ENCODE measurements at places on chromosomes 4 and X.
A peak's percentile ranks its signal among the peaks of the same experiment; 100 is the strongest.

GRCh38 chrX:106612393-106612763 lies 600 bp downstream of the RADX start:
- DNase-seq, result no peak

GRCh38 chr4:152607178-152607577 lies 71.3 kb upstream of the FBXW7 start:
- no peak for DNase-seq

GRCh38 chr4:142607976-142608375 lies 238.1 kb downstream of the INPP4B start:
- no peak for DNase-seq

GRCh38 chr4:146146918-146147317 lies 28.6 kb upstream of the LSM6 start:
- no peak for DNase-seq

DNA sequence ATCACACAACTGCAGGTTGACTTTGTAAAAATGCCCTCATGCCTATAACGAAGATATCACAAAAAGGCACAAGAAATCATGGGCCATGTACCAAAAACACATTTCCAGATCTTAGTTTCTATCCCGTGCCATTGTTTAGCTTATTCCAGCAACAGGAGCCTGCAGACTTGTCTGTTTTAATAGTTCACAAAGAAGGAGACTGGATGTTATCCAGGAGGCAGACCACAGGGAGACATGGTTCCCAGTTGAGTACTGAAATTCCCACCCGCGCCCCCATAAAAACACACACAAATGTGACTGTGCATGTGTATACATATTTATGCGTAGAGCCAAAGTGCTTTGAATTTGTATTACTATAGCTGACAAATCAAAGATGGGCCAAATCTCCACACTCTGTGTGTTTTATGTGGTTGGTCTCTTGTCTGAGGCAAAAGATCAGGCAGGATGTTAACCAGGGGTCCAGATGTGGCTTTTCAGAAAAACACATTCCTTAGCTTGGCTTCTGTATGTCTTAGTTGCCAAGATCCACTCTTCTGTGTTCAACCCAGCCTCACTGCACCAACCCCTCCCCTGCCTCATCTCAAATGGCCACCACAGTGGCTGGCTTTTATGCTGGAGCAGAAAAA lies 469.2 kb upstream of the DIPK2B start:
- DNase-seq, result no peak

DNA sequence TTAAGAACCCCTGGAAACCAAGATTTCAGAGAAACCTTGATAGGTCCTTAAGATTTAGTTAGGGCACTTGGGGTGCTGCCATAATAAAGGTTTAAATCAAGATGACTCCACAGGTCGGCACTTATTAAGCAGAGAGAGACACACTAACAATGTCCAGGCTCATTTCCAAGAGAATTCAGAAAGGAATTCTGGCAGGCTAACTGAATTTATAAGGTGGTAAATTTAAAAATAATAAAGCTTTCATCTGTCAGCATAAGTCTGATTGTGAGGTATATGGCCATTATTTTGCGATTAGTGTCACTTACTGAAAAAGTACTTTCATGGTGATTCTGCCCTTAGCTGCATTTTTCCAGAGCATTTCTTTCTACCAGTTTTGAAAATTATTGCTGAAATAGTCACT lies 472.7 kb downstream of the ARAP2 start:
- DNase-seq, result no peak

GRCh38 chr4:78704981-78705683 lies 71.0 kb upstream of the BMP2K start:
- DNase-seq, result no peak

DNA sequence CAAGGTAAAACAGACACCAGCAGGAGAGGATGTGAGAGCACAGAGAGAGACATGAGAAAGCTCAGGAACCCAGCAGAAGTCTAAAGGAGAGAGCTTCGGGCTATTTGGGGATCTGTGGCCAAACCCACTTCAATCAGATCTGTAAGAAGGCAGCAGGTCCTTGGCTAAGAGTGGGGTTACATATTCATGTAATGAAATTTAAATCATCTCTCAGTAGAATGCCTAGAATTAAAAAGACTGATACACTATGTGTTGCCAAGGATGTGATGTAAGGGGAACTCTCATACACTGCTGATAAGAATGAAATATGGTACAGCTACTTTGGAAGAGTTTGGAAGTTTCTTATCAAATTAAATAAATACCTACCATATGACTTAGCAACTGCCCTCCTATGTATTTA lies 35.8 kb downstream of the PDE5A start:
- no peak for DNase-seq

DNA sequence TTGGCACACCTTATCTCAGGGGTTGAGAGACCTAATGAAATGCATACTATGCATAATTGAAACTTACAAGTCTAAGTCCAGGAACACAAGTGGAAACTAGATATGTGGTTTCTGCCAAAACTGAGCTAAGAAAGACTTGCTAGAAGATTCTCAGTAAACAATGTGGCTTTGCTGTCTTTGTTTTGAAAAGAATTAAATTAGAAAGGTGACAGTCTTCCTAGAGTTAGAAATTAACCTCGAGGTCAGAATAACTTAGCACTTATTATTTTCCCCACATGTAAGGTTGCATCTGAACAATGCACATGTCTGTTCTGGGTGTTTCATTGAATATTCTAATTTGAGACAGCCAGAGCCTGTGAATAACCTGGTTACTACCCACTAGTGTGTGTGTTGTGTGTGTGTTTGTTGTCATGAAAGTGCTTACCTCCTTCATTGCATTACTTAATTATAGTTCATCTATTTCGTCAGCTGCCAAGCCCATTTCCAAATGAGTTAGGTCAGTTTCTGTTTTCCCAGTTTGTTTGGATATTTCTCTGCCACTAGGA lies 1.5 kb downstream of the EREG start:
- no peak for DNase-seq

DNA sequence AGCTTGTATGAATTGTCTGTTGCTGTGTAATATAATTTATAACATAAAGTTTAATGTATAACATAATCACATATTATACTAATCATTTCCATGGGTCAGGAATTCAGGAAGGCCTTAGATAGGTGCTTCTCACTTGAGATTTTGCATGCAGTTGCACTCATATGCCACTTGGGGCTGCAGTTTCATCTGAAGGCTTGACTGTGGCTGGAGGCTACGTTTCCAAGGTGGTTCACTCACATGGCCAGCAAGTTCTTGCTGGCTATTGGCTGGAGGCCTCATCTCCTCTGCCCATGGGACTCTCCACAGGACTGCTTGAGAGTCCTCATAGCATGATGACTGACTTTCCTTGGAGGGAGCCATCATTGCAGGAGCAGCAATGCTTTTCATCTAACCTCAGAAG lies 53.4 kb upstream of the STX18 start:
- no peak for DNase-seq

GRCh38 chr4:4472344-4472958 lies 69.4 kb downstream of the STX18 start:
- DNase-seq, result no peak

DNA sequence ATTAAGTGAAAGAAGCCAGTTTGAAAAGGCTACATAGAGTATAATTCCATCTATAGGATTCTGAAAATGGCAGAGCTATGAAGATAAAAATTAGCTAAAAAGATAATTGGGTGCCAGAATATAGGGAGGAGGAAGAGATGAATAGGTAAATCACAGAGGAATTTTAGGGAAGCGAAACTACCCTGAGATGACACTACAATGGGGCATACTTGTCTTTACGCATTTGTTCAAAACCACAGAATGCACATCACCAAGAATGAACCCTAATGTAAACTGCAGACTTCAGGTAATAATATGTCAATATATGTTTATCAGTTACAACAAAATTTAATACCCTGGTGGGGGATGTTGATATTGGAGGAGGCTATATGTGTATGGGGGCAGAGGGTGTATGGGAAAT lies 1342.9 kb downstream of the ADGRL3 start:
- no peak for DNase-seq

DNA sequence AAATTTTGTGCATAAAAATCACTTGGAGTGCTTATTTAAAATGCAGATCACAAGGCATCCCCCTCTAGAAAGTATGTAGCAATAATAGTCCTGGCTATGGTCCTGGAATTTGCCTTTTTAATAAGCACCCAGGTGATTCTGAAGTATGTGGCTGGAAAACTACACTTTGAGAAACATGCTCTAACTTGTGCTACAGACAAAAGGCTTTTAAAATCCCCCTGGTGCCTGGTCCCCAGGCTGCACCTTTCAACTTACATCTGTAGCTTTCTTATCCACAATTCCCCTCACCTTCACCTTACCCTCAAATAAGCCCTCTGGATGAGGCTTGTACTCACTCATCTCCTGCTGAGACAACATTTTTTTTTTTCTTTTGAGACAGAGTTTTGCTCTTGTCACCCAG lies 21.1 kb downstream of the ART3 start:
- DNase-seq, result no peak

GRCh38 chr4:91434631-91435030 lies 869.1 kb upstream of the GRID2 start:
- DNase-seq, result no peak

DNA sequence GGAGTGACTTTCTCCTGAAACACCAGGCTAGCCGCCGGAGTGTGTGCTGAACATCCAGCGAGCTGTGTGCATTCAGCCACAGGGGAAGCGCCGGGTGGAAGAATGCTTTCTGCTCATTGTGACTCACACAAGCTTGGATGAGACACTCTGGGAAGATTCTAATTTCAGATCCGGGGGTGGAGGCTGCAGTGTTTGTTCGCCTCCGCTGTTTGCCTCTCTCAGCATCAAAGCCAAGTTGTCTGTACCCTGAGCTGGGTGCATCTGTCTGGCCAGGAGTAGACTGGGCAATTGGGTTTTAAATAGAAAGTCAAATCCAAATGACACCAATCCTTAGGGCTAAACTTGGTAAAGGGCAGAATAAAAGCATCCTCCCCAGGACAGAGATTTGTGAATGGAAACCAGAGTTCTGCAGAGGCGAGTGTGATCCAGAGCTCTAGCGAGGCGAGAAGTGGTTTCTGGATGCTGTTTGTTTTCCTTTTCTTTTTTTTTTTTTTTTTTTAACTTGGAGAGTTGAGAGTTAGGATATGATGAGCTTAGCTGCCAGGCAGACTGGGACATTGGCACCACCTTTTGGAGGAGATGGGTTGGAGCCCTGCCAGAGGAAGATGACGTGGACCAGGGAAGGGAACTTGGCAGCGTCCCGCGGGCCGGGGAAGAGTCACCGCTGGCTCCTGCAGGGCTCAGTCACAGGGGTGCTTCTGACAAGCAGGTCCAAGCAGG lies 196.0 kb upstream of the PSAPL1 start:
- peak; percentile 20 for DNase-seq

GRCh38 chr4:93396272-93396671 lies 432.3 kb upstream of the ATOH1 start:
- DNase-seq, result no peak

GRCh38 chrX:69097451-69098236 lies 67.6 kb downstream of the PJA1 start:
- no peak for DNase-seq

DNA sequence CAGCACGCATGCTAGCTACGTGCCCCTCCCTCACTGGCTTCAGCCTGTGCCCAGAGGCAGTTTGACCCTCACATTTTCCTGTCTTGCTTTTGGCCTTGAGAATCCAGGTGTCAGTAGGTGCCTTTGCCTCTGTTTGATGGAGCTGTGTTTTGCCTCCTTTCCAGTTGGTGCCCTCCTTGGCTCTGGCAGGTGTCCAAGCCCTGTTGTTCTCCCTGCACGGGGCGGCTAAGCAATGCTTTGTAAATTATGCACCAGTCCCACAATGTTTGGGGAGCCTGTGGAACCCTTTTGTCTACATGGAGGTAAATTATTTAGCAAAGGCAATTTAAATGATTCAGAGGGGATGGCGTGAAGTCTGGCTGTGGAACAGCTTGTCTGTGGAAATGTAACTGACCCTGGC lies 202.9 kb upstream of the BOD1L1 start:
- no peak for DNase-seq

DNA sequence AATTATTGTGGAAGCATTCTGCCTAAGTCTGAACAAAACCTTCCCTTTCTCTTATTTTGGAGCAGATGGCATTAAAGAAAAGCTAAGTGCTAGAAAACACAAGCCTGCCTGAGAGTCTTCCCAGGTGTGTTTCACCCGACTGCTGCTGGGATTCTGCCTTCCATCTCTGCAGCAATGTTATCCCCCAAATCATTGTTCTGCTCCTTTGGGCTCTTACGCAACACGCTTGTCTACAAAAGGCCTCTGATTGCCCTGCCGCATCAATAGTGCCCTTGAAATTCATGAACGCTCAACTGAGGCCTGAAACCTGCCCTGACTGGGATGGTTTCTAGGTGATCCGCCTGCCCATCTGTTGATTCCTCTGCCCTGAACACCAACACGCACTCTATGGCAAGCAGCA lies 80.3 kb downstream of the SEL1L3 start:
- no peak for DNase-seq

GRCh38 chrX:109728173-109728535 lies 4.9 kb downstream of the ACSL4 start:
- DNase-seq, result no peak

GRCh38 chrX:53087388-53087831 lies 5.2 kb downstream of the TSPYL2 start:
- no peak for DNase-seq

- no peak for DNase-seq
Observed at GRCh38 chr4:99483636-99484035, 27.2 kb upstream of the C4orf17 start.

DNA sequence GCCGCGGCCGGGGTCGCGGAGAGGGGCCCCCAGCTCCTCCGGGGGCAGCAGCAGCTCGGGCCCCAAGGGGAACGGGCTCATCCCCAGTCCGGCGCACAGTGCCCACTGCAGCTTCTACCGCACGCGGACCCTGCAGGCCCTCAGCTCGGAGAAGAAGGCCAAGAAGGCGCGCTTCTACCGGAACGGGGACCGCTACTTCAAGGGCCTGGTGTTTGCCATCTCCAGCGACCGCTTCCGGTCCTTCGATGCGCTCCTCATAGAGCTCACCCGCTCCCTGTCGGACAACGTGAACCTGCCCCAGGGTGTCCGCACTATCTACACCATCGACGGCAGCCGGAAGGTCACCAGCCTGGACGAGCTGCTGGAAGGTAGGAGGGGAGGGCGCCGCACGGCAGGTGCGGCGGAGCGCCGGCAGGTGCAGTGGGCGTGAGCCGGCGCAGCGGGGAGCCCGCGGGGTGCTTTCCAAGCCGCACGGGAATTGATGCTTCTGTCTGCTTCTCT lies 886 bp downstream of the DCLK2 start:
- peak; percentile 27 for DNase-seq

- DNase-seq, result no peak
Observed at GRCh38 chrX:41664375-41664901, 24.3 kb upstream of the GPR34 start.

- no peak for DNase-seq
Observed at GRCh38 chr4:76689145-76689817, 208.7 kb downstream of the SOWAHB start.

DNA sequence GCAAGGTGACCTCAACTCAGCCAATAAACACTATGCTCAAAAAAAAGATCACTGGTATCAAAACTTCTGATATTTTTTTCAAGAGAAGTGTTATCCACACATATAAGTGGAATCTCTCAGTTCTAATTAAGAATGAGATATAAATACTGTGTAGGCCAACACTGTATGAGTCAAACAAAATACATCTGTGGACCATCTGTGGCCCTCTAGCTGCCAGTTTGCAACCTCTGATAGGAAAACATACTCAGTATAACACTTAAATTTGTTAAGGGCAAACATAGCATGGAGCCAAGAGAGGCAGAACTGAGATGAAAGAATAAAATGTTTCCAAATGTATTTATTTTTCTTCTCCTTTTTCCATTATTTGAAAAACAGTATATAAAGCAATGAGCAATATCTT lies 377.3 kb downstream of the ARAP2 start:
- peak; percentile 47 for DNase-seq

- DNase-seq, result no peak
Observed at GRCh38 chr4:7830747-7831146, 108.9 kb downstream of the AFAP1 start.

GRCh38 chr4:83370640-83370906 lies 35.9 kb upstream of the HPSE start:
- no peak for DNase-seq
